ENCODE measurements at places on chromosomes 6 and 20. TPM values are rescaled to one million over a fixed set of nuclear protein-coding genes. Genes with fewer than 3 reads are reported as not detected.

PTPRK gene
- total RNA-seq: 15.6 TPM

SOX18 gene
- 8.7 TPM for total RNA-seq

GNAS gene
- 248 TPM for total RNA-seq

MYLK2 gene
- total RNA-seq: 0.72 TPM

Data from umbilical cord (tissue), 2 donors.